Stromal cell of bone marrow (primary cell): ENCODE measurements at places on chromosomes 6 and 20.
A peak's percentile ranks its signal among the peaks of the same experiment; 100 is the strongest.

GRCh38 chr6:75147512-75147911 is 58.3 kb downstream of the COL12A1 start:
- DNase-seq: no peak

DNA sequence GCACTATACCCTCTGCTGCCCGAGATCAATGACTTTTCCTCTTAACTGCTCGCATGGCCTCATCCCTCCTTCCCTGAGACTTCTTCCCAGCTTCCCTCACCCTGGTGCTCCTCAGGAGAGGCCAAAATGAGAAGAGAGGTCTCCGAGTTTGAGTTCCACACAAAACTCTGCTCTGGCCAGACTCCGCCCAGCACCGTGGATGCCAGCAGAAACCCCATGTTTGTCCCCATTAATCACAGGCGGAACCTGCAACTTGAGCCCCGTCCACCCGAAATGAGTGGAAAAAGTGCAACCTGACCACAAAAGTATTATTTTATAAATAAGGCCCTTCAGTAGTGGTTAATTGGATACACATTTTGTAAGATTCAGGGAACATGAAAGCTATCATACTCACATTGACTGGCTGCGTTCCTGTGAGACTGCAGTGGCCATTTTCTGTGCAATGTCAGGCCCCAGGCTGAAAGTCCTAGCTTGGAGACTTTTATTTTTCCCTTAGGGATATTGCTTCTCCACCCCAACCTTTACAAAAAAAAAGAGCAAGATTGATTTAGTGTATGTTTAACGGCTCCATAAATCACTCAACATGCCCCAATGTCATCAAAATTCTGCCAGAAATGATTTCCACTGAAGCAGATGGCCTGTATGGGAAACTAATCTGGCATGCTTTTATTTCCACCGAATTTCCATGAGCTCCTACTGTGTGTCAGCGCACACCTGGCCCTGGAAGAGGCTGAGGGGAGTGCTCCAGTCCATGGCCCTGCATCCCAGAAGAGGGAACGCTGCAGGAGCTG is 134.6 kb downstream of the BMP7 start:
- DNase-seq: no peak

- DNase-seq: no peak
Observed at GRCh38 chr20:32796981-32797451, 22.7 kb upstream of the MAPRE1 start.

DNA sequence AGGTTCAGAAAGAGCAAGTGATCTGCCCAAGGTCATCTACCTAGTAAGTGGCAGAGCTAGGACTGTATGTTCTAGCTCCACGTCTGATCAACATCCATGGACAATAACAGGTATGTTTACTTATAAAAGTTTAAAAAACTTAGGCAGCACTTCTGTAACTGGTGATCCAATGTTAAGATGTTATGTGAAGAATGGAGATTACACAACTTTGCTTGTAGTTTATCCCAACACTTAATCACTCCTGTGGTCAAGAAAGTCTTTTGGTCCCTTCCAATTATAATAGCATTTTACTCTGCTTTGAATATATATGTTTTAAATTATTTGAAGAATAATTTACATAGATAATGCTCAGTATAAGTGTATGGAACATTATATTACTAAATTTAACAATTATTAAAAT is 4.8 kb downstream of the FBXO30 start:
- peak; percentile 10 for DNase-seq

GRCh38 chr20:34179637-34180360 is 61.4 kb upstream of the ASIP start:
- DNase-seq: no peak

DNA sequence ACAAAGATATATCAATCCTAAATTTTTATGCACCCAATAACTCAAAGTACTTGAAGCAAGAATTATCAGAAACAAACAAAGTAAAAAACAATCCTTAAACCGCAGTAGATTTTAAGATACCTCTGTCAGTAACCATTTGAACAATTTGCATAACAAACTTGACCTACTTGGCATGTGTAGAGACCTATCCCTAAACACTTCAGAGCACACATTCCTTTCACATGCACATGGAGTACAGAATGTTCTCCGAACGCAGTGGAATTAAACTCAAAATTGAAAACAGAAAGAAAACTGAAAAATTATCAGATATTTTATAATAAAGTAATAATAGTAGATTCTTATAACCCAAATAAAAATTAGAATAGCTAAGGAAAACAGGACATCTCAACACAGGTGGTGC is 162.6 kb upstream of the THBS2 start:
- DNase-seq: no peak

DNA sequence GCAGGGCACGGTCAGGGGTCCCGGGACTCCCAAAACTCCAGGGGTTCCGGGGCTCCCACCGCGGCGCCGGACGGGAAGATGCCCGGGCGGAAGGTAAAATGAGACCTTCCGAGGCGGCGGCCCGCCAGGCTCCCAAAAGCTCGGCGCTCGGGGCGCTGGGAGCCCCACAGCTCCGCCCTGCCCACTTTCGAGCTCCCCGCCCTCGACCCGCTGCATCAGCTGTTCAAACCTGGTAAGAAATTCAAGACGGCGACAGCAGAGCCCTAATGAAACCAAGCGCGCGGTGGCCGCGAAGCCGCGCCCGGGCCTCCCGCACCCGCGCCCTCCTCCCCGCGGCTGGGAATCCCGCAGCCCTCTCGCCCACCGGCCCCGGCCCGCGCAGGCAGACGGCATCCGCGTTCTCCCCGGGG is 369 bp downstream of the SLC4A11 start:
- DNase-seq: no peak

GRCh38 chr6:40960742-40961430 is 78.1 kb downstream of the UNC5CL start:
- no peak for DNase-seq

DNA sequence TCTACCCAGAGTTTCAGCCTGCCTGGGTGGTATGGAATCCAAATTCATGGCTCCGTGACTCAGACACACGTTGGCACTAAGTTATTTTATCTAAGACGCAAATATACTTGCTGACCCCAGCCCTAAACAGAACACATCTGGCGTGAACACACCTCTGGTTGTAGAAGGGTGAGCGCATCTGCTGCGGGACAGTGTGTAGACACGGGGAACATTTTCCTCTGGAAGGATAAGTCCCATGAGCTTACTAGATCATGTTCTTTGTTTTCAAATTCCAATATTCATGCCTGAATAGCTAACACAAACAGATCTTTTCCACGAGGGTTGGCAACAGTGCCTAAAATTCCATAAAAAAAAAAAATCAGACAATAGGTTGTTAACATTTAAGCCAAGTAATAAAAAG is 87.8 kb downstream of the TMEM170B start:
- DNase-seq: no peak

GRCh38 chr6:348860-349396 is 42.6 kb upstream of the IRF4 start:
- DNase-seq: no peak

GRCh38 chr20:8061861-8062518 is 42.4 kb upstream of the TMX4 start:
- no peak for DNase-seq

- no peak for DNase-seq
Observed at GRCh38 chr6:120320481-120321162, 971.1 kb upstream of the MAN1A1 start.

- DNase-seq: no peak
Observed at GRCh38 chr20:63690898-63691710, 5.3 kb upstream of the TNFRSF6B start.

- DNase-seq: no peak
Observed at GRCh38 chr20:5190444-5190843, 63.6 kb downstream of the CDS2 start.

- no peak for DNase-seq
Observed at GRCh38 chr6:11637266-11637665, 99.7 kb downstream of the TMEM170B start.

GRCh38 chr20:21507400-21508229 is 6.2 kb downstream of the NKX2-2 start:
- no peak for DNase-seq

- no peak for DNase-seq
Observed at GRCh38 chr20:52247548-52247947, 56.0 kb upstream of the ZFP64 start.
